ENCODE measurements at places on chromosomes 1 and 21. TPM values are rescaled to one million over a fixed set of nuclear protein-coding genes. Genes with fewer than 3 reads are reported as not detected.

CR1L gene
- total RNA-seq: not detected

TMEM61 gene
- not detected for total RNA-seq

ARHGAP29 gene
- 45.3 TPM for total RNA-seq

DNA sequence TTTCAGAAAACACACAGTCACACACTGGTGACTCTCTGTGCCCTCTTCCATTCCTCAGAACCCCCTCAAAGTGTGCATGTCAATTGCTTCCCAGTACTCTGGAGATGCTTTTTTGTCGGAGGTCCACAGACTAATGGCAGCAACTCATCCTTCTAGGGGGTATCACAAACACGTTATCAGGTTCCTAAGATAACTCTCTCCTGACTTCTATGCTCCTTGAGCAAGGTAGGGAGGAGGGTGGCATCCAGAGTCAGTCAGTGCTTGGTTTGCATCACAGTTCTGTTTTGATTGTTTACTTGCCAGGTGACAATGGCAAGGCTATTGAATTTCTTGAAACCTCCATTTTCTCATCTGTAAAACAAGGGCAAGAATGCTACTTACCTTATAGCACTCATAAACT, 39.4 kb upstream of the DYNLT5 start:
- no peak for DNase-seq

DNA sequence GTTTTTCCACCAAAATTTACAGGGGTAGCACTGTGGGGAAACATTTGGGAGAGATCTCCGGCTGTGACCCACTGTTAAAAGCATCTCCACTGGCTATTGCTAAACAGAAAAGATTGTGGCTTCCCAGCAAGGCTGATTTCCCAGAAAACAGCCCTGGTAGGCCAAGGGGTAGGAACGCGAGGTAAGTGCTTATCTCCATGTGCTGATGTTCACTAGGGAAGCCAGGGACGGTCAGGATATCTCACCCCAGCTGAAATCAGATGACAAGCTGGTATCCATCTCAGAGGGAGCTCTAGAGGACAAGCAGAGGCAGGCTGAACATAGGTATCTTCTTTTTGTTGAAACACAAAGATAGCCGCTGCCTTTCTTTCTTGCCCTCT, 63.6 kb downstream of the MIS18A start:
- DNase-seq: no peak

DNA sequence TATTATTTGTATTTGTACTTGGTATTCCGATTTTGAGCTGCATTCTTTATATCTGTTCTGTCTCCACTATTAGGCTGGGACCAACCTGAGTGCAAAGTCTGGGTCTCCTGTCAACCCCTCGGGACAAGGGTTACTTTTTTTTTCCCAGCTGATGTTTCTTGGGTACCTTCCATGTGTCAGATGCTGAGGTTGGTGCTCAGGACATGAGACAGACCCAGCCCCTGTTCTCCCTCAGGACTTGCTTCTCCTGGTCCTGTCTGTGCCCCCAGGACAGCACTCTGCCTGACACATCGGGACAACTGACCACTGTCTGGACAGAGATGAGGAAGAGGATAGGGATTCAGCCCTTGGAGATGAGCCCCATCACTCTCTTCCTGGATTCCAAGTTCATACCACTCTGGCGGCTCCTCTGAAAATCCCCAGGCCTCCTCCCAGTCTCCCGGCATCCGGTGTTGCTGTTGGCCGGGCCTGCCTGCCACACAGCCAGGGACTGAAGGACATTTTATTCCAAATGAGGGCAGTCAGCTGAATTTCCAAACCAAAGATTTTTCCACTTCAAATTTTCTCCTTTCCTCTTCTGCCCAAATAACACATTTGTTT, 55.6 kb upstream of the FMOD start:
- no peak for DNase-seq

DNA sequence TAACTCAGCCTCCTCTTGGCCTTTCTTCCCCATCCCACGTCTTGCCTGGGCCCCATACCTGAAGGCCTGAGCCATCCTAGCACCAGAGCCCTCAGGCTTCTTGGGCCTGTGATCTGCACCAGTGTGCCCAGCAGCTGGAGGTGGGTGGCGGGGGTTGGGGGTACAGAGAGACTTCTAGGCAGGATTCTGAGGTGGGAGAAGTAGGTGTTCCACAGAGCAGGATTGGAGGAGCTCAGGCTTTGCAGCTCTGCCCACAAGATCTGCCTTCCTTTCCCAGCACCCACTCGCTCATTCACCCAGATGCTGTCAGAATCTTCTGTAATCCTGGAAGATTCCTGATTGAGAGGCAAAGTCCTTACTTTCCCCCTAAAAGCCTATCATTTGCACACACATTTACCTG, 10.0 kb upstream of the GJB5 start:
- no peak for DNase-seq

DNA sequence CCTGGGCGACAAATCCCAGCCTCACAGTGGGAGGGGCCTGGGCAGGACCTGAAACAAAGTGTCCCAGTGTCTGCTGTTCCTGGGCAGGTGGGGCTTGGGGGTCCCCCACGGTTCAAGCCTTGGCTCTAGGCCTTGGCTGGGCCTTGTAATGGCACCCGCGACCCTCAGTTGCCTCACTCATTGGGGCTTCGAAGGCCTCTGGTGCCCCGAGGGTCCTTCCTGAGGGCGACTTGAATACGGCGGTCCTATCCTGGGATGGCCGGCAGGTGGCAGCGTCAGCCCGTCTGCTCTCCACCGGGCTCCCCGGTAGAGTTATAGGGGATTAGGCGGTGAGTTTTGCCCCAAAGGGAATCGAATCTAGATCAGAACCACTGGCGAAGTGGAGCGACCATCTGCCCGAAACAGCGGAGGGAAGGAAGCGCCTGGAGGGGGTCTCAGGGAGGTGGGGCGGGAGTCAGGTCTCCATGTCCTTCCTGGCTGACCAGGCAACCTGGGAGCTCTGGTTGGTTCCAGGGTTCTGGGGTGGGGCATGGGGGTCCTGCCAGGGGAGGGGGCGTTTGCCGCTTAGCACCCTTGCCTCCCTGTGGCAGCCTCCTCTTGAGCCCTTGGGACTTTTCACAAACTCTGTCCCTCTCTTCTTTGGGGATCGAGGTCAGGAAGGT, 2.1 kb upstream of the PEX10 start:
- peak; percentile 34 for DNase-seq

DNA sequence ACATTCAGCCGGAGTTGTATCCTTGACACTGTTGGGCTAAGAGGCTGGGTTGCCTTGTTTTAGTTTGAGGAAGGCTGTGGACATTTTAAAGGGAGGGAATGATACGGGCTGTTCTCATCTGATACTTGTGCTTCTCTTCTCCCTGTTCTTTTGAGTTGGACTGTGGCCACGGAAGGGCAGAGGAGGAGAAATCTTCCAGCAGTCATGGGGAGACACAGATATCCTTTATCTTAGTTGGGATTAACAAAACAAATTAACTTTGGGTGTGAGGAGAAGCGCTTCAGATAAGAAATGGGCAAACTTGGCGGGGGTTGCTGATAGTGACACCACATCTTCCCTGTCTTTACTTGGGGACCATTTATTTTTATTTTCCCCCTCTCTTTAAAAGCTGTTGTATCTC, 138.8 kb downstream of the ROR1 start:
- DNase-seq: no peak

All from IMR-90 (cell line).